Umbilical cord (tissue), 2 donors: ENCODE measurements at places on chromosomes 5 and 9. TPM values are rescaled to one million over a fixed set of nuclear protein-coding genes. Genes with fewer than 3 reads are reported as not detected.

The PCSK5 gene
- 15.9 TPM for total RNA-seq

GRCh38 chr9:20216438-20216837 is 405.9 kb downstream of the MLLT3 start:
- DNase-seq, result no peak

The FAM114A2 gene
- total RNA-seq, result 20.5 TPM

The PCDHGB1 gene
- total RNA-seq, result 1.7 TPM

DNA sequence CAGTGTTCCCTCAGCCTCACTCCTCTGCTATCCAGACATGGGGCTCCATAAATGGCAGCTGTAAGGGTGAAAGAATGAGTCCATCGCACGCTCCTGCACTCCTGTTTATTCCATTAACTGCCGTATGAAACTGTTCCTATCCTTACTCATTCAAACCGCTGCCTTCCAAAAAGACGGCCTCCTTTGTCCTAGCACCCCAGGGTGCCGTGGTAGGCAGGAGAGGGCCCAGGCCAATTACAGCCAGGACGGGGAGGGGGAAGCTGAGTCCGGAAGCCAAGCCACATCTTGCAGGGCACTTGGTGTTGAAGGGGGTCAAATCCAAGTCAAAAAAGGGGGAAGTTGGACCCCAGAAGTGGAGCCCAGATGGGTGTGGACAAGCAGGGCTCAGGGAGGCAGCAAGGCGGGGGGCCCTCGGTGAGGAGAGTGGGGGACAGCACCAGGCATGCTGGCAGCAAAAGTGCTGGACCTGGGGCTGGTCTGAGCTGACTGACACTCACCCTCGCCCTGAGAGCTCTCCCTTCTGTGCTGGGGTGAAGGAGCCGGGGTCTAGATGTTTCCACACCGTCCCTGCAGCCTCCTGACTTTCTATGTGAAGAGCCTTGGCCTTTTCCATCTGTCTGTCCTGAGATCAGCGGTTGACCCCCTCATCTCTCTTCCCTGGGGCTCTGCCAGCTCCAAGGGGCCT is 63.3 kb downstream of the COL23A1 start:
- no peak for DNase-seq

The PCDHGB3 gene
- 11.8 TPM for total RNA-seq
